ENCODE measurements at places on chromosomes 1 and 21. TPM values are rescaled to one million over a fixed set of nuclear protein-coding genes. Genes with fewer than 3 reads are reported as not detected.

TFF1 gene
- total RNA-seq, result not detected

KCNE1 gene
- total RNA-seq, result not detected

MYOC gene
- not detected for total RNA-seq

TMEM269 gene
- 1.7 TPM for total RNA-seq

HPCAL4 gene
- not detected for total RNA-seq

LCE2A gene
- total RNA-seq, result not detected

CFAP45 gene
- total RNA-seq, result 1.6 TPM

TMCC2 gene
- 0.33 TPM for total RNA-seq

SLFNL1 gene
- total RNA-seq, result 0.52 TPM

EXO1 gene
- 19.9 TPM for total RNA-seq

SUSD4 gene
- 7.2 TPM for total RNA-seq

TESK2 gene
- 2.3 TPM for total RNA-seq

ADGRB2 gene
- 1.9 TPM for total RNA-seq

C2CD4D gene
- total RNA-seq, result 1.7 TPM

TTC39A gene
- total RNA-seq, result 18.8 TPM

PLPPR4 gene
- total RNA-seq, result 0.12 TPM

- H3K36me3 ChIP-seq, result peaks cover 5% of the 10 kb centered on the region
- H3K27me3 ChIP-seq, result no peaks in the 10 kb centered on the region
- no peak overlapping the region for H3K4me3 ChIP-seq
- H3K27ac ChIP-seq, result no peak overlapping the region
- H3K4me1 ChIP-seq, result no peaks in the 10 kb centered on the region
Measured at GRCh38 chr1:12244585-12244984, 14.8 kb downstream of the VPS13D start.

DNA sequence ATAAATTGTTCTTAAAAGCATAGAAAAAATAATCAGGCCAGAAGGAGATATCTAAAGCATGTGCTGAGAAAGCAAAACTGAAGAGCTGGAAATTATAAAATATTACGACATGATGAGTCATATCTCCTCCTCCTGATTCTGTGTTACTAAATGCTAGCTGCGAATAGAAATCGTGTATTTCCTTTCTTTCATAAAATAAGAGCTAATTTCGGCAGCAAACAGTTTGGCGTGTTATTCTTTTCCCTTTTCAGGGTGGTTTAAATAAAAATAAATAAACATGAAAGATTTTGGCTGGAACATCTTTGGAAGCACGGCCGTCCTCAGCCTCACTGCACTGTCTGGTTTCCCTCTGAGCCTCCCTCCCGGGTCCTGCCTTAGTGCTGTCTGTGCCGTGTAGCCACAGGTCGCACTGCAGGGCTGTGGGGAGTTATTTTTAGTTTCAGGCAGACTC, 56.0 kb downstream of the ADARB1 start:
- peaks cover 11% of the 10 kb centered on the region for H3K4me1 ChIP-seq
- DNase-seq, result no peak

- H3K27ac ChIP-seq, result no peak overlapping the region
- no peak overlapping the region for H3K4me3 ChIP-seq
- DNase-seq, result no peak
- H3K36me3 ChIP-seq, result no peaks in the 10 kb centered on the region
- no peaks in the 10 kb centered on the region for H3K4me1 ChIP-seq
Measured at GRCh38 chr1:2845869-2846268, 44.4 kb upstream of the TTC34 start.

- no peak overlapping the region for H3K4me3 ChIP-seq
- no peaks in the 10 kb centered on the region for H3K27me3 ChIP-seq
- no peaks in the 10 kb centered on the region for H3K4me1 ChIP-seq
- H3K36me3 ChIP-seq, result no peaks in the 10 kb centered on the region
Measured at GRCh38 chr1:45122724-45123123, 83.7 kb downstream of the ZSWIM5 start.

DNA sequence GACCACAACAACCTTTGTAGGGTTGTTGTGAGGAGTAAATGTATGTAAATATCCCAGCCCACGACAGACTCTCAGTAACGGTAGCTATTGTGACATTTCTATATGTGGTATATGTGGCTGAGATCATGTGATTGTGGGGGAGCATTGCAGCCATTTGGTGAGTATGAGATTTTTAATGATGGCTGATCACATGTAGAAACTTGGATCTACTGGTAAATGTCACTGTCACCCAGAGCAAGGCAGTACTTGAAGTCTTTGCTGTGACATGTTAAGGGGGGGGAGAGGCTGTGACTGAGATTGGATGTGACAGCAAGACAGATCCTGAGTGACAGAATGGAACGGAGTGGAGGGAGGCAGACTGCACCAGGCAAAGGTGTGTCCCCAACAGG, 23.9 kb upstream of the MEF2D start:
- H3K4me3 ChIP-seq, result no peak overlapping the region
- DNase-seq, result no peak
- H3K4me1 ChIP-seq, result no peaks in the 10 kb centered on the region

DNA sequence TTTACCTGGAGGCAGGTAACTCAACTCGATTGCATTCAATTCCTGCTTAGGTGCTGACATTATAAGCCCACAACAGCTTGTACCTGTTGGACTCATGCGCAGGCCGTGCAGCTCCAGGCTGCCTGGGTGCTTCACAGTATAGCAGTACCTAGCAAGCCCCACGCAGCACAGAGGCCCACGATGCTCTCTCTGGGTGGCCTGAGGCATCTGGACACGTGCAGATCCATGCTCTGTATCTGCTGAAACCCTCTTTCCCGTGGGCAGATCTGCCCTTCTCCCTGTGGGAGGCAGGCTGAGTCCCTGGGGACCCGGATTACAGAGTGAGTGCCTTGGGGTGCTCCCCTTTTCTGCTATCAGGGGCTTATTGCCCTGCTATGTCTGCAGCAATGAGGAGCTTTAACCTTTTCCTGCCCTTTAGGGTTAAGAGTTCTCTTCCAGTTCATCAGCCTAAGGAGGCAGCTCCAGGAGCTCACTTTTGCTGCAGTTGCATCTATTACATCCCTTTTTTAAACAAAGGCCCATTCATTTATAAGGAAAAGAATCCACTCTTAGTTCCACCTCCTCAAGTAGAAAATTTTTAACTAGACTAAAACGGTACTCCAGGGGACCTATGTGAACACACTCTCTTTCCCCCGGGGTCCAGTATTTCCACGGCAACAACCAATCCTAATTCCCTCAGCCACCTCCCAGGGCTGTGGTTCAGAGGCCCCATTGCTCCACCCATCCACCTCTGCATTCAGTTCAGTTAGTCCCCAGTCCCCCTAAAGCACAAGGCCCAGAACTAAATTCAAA, 19.3 kb downstream of the ITPKB start:
- no peaks in the 10 kb centered on the region for H3K27me3 ChIP-seq
- no peak overlapping the region for H3K27ac ChIP-seq
- H3K4me1 ChIP-seq, result peaks cover 46% of the 10 kb centered on the region
- DNase-seq, result no peak
- no peaks in the 10 kb centered on the region for H3K36me3 ChIP-seq

- H3K36me3 ChIP-seq, result no peaks in the 10 kb centered on the region
- H3K27me3 ChIP-seq, result no peaks in the 10 kb centered on the region
- DNase-seq, result no peak
- H3K4me1 ChIP-seq, result no peaks in the 10 kb centered on the region
Measured at GRCh38 chr21:21029164-21029563, 31.0 kb downstream of the NCAM2 start.

GRCh38 chr1:200907611-200908097, 13.0 kb downstream of the INAVA start:
- no peak for DNase-seq

- no peak overlapping the region for H3K27ac ChIP-seq
- H3K27me3 ChIP-seq, result no peaks in the 10 kb centered on the region
- no peak overlapping the region for H3K4me3 ChIP-seq
Measured at GRCh38 chr1:105442901-105443300, 1613.6 kb upstream of the PRMT6 start.

- H3K27me3 ChIP-seq, result no peaks in the 10 kb centered on the region
- H3K36me3 ChIP-seq, result no peaks in the 10 kb centered on the region
- peak; percentile 17 for DNase-seq
- H3K27ac ChIP-seq, result peak overlapping the region; percentile 36
- H3K4me1 ChIP-seq, result no peaks in the 10 kb centered on the region
Measured at GRCh38 chr1:79848316-79848715, 841.8 kb upstream of the ADGRL4 start.

DNA sequence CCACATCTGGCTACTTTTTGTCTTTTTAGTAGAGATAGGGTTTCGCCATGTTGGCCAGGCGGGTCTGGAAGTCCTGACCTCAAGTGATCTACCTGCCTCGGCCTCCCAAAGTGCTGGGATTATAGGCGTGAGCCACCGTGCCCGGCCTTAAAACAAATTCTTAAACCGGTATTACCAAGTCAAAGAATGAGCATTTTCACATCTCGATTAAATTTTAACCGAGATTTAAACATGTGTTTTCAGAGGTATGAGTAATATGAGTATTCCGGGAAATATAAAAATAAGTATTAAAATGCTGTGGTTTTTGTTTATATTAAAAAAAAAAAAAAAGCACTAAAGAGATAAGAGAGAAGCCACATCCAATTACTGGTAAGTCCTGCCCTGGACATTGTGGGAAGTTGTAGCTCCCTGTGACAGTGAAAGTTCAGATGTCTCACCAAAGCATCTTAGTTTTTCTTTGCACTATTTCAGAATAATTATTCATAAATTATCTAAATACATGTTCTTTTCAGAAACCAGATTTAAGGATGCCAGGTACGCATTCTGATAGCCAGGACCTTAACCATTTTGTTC, 24.9 kb downstream of the ZNF281 start:
- H3K27ac ChIP-seq, result no peak overlapping the region
- no peaks in the 10 kb centered on the region for H3K36me3 ChIP-seq
- peaks cover 10% of the 10 kb centered on the region for H3K4me1 ChIP-seq
- H3K4me3 ChIP-seq, result no peak overlapping the region
- DNase-seq, result no peak

GRCh38 chr1:229537894-229538293, 20.6 kb downstream of the ABCB10 start:
- DNase-seq, result no peak
- H3K4me1 ChIP-seq, result no peaks in the 10 kb centered on the region
- H3K27ac ChIP-seq, result no peak overlapping the region

GRCh38 chr1:27010226-27010994, 2.2 kb downstream of the TENT5B start:
- H3K4me1 ChIP-seq, result peaks cover 50% of the 10 kb centered on the region
- peak overlapping the region; percentile 58 for H3K27ac ChIP-seq
- peaks cover 56% of the 10 kb centered on the region for H3K36me3 ChIP-seq
- no peak overlapping the region for H3K4me3 ChIP-seq

DNA sequence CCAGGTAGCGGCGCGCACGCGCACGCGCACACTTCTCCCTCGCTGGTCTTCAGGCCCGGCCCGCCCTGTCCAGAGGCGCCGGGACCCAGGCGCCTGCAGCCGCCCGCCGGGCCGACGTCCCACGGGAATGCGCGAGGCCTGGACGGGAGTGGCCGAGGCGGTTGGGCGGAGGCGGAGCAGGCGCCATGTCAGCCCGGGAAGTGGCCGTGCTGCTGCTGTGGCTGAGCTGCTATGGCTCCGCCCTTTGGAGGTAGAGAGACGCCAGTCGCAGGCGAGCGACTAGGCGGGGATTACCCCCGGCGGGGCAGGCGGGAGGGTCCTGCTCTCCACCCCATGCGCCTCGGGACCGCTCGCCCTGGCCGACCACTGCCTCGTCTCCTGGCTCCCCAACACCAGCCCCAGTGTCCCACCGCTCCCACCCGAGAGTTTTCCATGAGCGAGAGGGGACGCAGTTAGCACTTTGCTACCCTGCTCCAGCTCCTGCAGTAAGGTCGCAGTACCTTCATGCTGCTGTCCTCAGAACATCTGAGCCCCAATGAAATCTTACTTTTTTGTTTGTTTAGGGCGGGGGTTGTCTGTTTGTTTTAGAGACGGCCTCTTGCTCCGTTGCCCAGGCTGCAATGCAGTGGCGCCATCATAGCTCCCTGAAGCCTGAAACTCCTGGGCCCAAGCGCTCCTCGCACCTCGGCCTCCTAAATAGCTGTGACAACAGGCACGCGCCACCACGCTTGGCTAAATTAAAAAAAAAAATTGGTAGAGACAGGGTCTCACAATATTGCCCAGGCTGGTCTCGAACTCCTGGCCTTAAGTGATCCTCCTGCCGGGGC, at the start of gene CATSPERE:
CATSPERE (plus strand) TSS at position 29 of the 827 bp plus-strand sequence; CDS start at position 186, 157 bp downstream.
- peak; percentile 91 for DNase-seq
- H3K36me3 ChIP-seq, result peaks cover 16% of the 10 kb centered on the region
- peak within 1 kb of the TSS; percentile 66 for H3K27ac ChIP-seq
- H3K27me3 ChIP-seq, result no peaks in the 10 kb centered on the region

DNA sequence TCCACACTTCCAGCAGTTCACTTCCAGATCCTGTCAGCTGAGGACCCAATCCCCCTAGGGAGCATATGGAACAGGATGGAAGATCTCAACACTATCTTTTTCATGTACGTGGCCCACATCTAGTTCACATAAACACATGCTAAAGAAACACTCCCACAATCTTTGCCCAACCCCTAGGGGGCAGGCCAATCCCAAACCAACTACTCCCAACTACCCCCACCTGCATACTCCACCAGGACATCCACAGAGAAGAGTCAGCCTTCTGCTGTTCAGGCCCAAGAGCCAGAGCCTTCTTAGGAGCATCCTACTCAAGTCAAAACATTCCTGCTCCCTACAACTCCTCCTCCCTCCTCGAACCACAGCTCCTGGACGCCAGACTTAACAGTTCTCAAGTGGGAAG, 5.6 kb upstream of the SLC5A9 start:
- no peaks in the 10 kb centered on the region for H3K36me3 ChIP-seq
- peaks cover 42% of the 10 kb centered on the region for H3K27me3 ChIP-seq
- no peak overlapping the region for H3K4me3 ChIP-seq

- peaks cover 17% of the 10 kb centered on the region for H3K4me1 ChIP-seq
- no peak for DNase-seq
- H3K27ac ChIP-seq, result no peak overlapping the region
Measured at GRCh38 chr1:93686504-93687250, 5.0 kb upstream of the BCAR3 start.

DNA sequence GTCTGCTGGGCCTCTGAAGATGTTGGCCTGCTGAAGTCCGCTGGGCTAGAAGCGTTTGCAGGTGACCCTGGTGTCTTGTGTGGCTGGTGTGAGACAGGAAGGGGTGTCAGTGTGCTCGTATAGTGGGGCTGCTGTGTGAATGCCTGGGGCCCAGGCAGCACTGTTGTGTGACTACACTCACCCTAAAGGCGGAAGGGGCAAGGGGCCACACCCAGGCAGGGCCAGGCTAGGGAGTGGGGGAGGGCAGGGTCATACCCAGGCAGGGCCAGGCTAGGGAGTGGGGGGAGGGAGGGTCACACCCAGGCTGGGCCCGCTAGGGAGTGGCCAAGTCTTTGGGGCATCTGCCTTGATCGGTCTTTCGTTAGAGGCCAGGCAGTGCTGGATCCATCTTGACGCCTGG, 25.0 kb downstream of the PDXK start:
- DNase-seq, result no peak
- no peaks in the 10 kb centered on the region for H3K27me3 ChIP-seq
- peaks cover 61% of the 10 kb centered on the region for H3K36me3 ChIP-seq
- no peaks in the 10 kb centered on the region for H3K4me1 ChIP-seq
- H3K27ac ChIP-seq, result no peak overlapping the region

DNA sequence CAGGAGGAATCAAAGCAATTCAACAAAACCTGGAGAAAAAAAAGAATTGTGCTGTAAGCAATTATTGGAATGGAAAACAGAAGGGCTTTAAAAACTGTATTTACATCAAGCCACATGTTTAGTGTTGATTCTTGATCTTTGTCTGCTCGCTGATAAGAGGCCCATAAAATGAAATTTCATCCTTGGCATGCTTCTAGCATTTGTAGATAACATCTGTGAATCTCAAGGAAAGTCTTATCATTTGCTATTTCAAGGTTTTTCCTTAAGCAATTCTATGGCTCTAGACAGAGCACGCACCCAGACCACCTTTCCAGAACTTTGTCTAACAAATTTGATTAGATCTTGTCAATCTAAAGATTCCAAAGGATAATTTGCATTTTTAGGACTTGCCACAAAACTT, 181.0 kb upstream of the FGGY start:
- H3K4me3 ChIP-seq, result no peak overlapping the region
- no peaks in the 10 kb centered on the region for H3K36me3 ChIP-seq
- no peak for DNase-seq
- peaks cover 34% of the 10 kb centered on the region for H3K4me1 ChIP-seq
- no peak overlapping the region for H3K27ac ChIP-seq
- no peaks in the 10 kb centered on the region for H3K27me3 ChIP-seq

Measured in Calu3 (cell line).